ENCODE measurements at places on chromosomes 4 and X. TPM values are rescaled to one million over a fixed set of nuclear protein-coding genes. Genes with fewer than 3 reads are reported as not detected.
A peak's percentile ranks its signal among the peaks of the same experiment; 100 is the strongest.

DNA sequence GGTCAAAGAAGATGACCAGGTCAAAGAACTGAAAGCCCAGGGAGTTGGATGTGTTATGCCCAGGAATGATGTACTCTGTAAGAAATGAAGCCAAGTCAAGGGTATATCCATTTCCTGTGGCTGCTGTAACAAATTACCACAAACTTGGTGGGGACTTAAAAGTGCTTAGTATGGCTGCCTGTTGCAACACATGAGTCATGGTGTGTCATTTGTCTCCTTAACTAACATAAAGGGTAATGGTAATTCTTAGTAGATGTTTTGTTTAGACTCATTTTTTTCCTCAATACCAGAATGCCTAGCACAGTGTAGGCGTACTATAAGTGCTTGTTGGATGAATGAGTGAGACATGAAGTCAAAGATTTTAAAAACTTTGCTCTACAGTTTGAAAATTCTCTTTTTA, 45.7 kb downstream of the SYTL5 start:
- H3K27ac ChIP-seq: no peak overlapping the region
- no peaks in the 10 kb centered on the region for H3K36me3 ChIP-seq
- H3K4me1 ChIP-seq: peaks cover 3% of the 10 kb centered on the region
- DNase-seq: no peak
- no peaks in the 10 kb centered on the region for H3K27me3 ChIP-seq
- no peak overlapping the region for H3K4me3 ChIP-seq

GRCh38 chr4:139297001-139297410, 4.3 kb upstream of the NAA15 start:
- peaks cover 4% of the 10 kb centered on the region for H3K36me3 ChIP-seq
- H3K4me1 ChIP-seq: peaks cover 8% of the 10 kb centered on the region
- no peak for DNase-seq
- no peak overlapping the region for H3K27ac ChIP-seq

Gene CHRNA9
- total RNA-seq: not detected

DNA sequence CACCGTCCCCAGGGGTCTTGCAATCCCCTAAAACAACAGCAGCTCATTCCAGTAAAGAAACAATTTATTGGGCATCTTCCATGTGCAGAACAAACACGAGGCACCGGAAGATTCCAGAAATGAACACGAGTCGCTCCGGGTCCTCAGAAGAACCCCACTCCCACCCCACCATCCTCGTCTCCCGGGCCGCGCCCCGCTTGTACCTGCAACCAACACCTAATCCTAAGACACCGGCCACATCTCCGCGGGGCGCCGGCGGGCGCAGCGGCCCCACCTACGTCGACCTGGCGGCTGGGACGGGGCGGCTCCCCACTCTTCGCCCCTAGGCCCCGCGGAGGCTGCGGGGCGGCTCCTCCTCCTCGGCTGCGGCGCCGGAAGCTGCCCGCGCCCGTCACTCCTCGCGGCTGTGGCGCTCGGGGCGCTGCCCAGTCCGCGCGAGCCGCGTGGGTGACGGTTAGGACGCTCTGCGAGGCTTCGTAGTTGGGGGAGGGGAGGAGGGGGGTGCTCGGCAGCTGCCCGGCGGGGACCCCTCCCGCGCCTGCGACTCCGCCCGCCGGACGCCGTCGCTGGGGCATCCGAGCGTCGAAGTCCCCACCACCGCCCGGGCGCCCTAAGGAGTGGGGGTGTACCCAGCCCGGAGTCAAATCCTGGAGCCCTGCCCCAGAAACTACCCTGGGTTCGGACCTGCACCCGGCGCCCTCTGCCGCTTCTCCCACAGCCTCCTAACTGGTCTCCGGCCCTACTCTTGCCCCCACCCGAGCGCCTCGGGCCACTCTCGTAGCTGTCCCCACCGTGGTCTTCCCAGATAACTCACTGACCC, at the start of gene CCDC158:
Gene CCDC158, minus strand, starts transcription at position 380 of the 820 bp plus-strand sequence. CDS start 17,934 bp downstream, outside the sequence.
- H3K4me3 ChIP-seq: no peak within 1 kb of the TSS
- H3K27me3 ChIP-seq: peaks cover 2% of the 10 kb centered on the region

DNA sequence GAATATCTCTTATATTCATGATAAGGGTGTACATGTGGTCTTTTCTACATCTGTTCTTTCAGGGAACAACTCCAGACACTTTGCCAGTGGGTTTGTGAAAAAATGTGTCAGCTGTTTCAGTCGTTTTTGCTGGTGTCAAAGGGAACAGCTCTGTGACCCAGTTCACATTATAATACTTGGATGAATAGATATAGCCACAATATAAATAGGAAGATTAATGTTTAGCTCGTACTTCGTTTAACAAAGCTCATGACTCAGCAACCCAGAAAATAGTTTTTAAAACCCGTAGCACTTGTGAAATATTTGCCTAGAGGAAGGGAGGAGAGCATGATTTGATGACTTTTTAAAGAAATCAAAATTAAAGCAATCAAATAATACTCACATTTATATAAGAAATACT, 7.9 kb downstream of the LIAS start:
- peaks cover 5% of the 10 kb centered on the region for H3K36me3 ChIP-seq
- H3K4me1 ChIP-seq: no peaks in the 10 kb centered on the region
- no peak overlapping the region for H3K4me3 ChIP-seq
- H3K27ac ChIP-seq: no peak overlapping the region
- DNase-seq: no peak
- no peaks in the 10 kb centered on the region for H3K27me3 ChIP-seq

- no peak for DNase-seq
- H3K27me3 ChIP-seq: no peaks in the 10 kb centered on the region
- no peak overlapping the region for H3K4me3 ChIP-seq
Observed at GRCh38 chr4:13984991-13985800, 357.7 kb upstream of the BOD1L1 start.

Gene STK32B
- 0.56 TPM for total RNA-seq

GRCh38 chrX:119690921-119691716, 1.8 kb downstream of the SEPTIN6 start:
- H3K4me1 ChIP-seq: peaks cover 12% of the 10 kb centered on the region
- H3K4me3 ChIP-seq: peak overlapping the region; percentile 97
- DNase-seq: no peak
- peaks cover 5% of the 10 kb centered on the region for H3K27me3 ChIP-seq

DNA sequence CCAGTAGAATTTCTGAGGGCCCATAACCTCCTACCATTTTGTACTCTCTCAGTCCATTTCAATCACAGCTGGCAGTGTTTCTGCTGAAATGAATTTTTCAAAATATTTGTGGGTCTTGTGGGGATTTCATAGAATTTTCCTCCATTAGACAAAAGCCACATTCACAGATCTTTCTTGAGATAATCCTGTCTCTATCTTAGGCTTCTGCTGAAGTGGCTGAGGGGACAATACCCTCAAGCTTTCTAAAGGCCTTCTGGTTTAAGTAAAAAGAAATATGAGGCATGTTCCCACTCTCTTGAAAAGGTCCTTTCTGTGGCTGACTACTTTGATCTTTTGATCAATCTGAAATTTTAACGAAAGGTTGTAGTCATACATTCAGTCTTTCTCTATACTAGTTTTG, 1930.0 kb upstream of the AGA start:
- H3K27ac ChIP-seq: no peak overlapping the region
- no peak overlapping the region for H3K4me3 ChIP-seq
- H3K27me3 ChIP-seq: no peaks in the 10 kb centered on the region
- H3K4me1 ChIP-seq: peaks cover 8% of the 10 kb centered on the region

DNA sequence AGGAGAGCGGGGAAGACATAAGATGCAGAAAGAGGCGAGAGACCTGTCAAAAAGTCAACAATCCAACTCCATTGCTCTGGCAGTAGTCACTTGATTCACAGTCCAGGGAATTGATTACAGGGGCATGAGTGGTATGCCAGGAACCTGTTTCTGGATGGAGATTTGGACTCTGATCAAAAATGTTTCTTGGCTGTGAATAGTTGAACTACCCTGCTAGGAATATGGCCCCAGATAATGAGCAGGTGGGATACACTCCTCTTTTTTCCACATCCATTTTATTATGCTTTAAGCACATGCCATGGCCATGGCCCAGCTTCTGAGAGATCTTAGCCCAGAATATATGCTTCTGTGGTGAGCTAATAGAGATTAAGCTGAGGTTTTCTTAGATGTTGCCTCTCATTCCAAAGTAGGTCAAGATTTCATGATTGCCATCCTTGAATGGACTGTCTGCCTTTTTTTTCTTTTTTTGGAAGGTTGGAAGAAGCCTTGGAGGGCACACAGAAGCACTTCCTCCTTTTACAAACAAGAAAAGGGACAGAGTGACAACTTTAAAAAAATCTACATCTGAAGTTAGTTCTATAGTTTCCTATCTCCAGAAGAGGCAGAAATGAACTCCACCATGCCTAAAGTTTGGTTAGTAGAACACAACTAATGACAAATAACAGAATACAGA, 121.9 kb downstream of the KIT start:
- H3K27me3 ChIP-seq: peaks cover 4% of the 10 kb centered on the region
- no peak overlapping the region for H3K27ac ChIP-seq
- peaks cover 4% of the 10 kb centered on the region for H3K36me3 ChIP-seq
- DNase-seq: no peak
- no peak overlapping the region for H3K4me3 ChIP-seq

- no peak overlapping the region for H3K27ac ChIP-seq
- peaks cover 4% of the 10 kb centered on the region for H3K4me1 ChIP-seq
- peaks cover 4% of the 10 kb centered on the region for H3K27me3 ChIP-seq
- no peak overlapping the region for H3K4me3 ChIP-seq
- DNase-seq: no peak
Observed at GRCh38 chr4:40848940-40849339, 99.2 kb downstream of the NSUN7 start.

Gene PNCK
- total RNA-seq: 0.41 TPM

GRCh38 chr4:110702326-110702725, 79.4 kb upstream of the PITX2 start:
- no peaks in the 10 kb centered on the region for H3K4me1 ChIP-seq
- no peak overlapping the region for H3K4me3 ChIP-seq
- H3K27me3 ChIP-seq: no peaks in the 10 kb centered on the region
- no peak overlapping the region for H3K27ac ChIP-seq
- no peaks in the 10 kb centered on the region for H3K36me3 ChIP-seq
- no peak for DNase-seq

Gene GABRE
- total RNA-seq: 2.0 TPM

Gene COL4A5
- 54.6 TPM for total RNA-seq

GRCh38 chrX:12206413-12206812, 68.1 kb downstream of the FRMPD4 start:
- no peak for DNase-seq
- no peaks in the 10 kb centered on the region for H3K36me3 ChIP-seq
- no peaks in the 10 kb centered on the region for H3K27me3 ChIP-seq
- no peak overlapping the region for H3K27ac ChIP-seq
- H3K4me1 ChIP-seq: no peaks in the 10 kb centered on the region
- no peak overlapping the region for H3K4me3 ChIP-seq

DNA sequence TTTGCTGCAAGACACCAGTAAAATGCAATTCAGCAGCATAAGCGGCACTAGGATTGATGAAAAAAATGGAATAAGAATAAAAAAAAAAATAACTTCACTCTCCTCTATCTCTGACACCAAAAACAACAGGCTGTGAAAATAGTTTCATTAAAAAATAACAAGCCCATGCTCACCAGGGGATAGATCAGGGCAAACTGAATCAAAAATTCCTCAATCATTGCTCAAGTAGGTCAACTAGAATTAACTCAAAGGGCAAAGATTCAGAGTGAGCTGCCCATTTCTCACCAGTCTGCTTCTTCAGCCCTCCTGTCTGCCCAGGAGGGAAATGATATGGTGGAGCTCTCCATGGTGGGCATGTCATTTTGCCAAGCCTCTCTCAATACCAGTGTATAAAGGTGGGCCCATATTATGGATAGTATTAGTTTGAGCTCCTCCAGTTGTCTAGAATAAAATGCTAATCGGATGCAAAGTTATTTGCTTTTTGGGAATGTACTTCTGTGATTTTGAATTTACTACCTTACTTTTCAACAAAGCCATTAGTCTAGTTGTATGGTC, 153.9 kb downstream of the UNC5C start:
- no peaks in the 10 kb centered on the region for H3K36me3 ChIP-seq
- H3K27me3 ChIP-seq: peaks cover 2% of the 10 kb centered on the region

Gene NPY2R
- total RNA-seq: 3.6 TPM
